ENCODE measurements at places on chromosomes 2 and 18.

- no peak for DNase-seq
Measured at GRCh38 chr2:64151476-64151875, 7.3 kb upstream of the PELI1 start.

- DNase-seq, result no peak
Measured at GRCh38 chr2:160912276-160912675, 248.0 kb upstream of the TANK start.

DNA sequence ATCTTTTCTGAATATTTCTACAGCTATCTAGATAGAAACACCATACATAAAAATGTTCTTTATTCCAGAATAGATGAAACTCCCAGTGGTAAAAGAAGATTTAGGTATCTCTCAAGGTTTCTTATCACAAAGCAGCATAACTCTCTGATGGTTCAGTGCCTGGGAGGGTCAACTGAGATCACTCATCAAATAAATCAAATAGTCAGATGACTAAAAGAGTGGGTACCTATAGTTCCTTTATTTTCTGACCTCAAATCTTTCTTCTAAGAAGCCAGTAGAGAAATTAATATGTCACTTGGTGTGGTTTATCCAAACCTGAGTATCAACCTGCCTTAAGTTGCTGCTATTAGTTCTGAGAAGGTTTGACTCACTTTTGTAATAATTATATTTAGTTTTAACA, 120.9 kb downstream of the TMEFF2 start:
- no peak for DNase-seq

- no peak for DNase-seq
Measured at GRCh38 chr2:164150604-164151003, 414.8 kb upstream of the FIGN start.

DNA sequence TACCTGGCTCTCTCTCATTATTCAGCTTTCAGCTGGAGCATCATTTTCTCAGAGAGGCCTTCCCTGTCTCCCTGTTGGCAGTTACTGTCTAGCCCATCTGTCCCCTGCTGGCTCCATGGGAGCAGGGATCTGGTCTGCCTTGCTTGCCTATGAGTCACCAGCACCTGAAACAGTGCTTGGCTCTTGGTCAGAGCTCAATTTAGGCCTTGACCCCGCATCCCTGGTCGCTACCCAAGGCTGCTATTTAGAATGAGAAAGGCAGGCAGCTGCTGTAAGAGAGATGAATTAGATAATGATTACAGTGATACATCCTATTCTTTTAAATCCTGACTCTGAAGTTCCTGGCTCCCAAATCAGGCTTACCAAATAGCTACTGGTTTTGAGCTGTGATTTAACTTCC, 32.9 kb downstream of the KCNE4 start:
- no peak for DNase-seq

- DNase-seq, result no peak
Measured at GRCh38 chr2:217852555-217853211, 150.1 kb downstream of the TNS1 start.

DNA sequence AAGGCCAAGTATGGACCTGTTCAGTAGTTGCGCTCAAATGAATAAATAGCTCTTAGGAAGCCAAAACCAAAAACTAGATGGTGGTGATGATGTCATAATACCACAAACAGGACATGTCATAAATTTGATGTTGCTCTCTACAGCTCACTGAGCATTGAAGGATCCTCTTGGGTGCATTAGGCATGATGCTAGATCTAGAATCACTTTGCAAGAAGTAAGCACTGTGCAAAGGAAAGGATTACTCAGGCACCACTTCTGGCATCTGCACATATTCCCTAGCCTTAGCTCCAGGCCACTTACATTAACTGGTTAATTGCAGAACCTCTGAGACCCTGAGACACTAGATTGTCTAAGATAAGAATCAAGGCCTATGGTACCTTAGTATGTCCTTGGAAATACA, 58.0 kb downstream of the LRRTM1 start:
- no peak for DNase-seq

DNA sequence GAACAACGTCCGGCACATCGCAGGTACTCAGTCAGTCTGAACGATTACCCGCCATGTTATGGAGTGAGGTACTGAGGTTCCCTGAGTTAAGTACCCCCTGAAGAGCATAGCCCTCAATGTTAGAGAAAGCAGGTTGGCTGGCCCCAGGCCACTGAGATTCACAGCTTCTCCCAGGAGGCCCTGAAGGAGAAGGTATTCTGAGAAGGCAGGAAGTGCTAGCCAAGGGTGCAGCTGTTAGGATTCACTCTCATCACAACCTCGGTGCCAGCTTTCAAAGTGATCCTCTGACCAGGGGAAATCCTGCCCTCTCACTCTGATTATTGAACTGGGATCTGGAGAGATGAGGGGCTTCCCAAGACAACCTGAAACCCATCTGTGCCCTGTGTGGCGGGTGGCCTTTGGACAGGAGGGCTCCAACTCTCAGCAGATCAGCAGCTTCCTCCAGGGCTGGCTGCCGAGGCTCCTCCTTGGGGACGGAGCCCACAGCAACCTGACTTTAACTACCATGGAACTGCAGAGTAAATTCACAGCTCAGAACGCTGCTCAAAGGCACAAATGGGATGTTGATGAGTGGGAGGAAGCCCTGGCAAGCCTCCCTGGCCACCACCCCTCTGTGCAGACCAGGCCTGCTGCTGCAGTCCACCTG, 7.8 kb downstream of the EHD3 start:
- no peak for DNase-seq

DNA sequence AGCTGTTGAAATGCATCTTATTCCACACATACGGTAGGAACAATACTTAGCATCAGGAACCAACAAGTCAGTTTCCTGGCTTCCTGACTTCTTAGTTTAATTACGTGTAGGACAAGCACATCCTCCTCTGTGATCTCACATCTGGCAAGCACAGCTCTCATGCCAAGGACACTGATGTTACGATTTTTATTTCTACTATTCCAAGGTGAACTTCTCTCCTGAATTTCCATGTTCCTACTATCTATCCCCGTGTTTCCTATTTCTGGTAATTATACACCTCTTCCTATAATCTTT, 374.0 kb downstream of the NCKAP5 start:
- DNase-seq, result no peak

All from stimulated activated naive CD8-positive, alpha-beta T cell treated with anti-CD3 and anti-CD28 coated beads, Interleukin-15, Interleukin-2, amounts not matched to agents 100 U/mL and 50 U/mL, for 24 hours (primary cell).